ENCODE measurements at places on chromosomes 3 and 15.

- DNase-seq = no peak
These were observed 1.2 kb downstream of the COL8A1 start for GRCh38 chr3:99639579-99639978.

GRCh38 chr15:94951538-94951937 lies 720.2 kb downstream of the MCTP2 start:
- DNase-seq = no peak

- no peak for DNase-seq
These were observed 1412.6 kb downstream of the ZPLD1 start for GRCh38 chr3:103847081-103848062.

- no peak for DNase-seq
These were observed 27.1 kb downstream of the TBC1D2B start for GRCh38 chr15:78050441-78050809.

GRCh38 chr15:70440416-70441138 lies 322.8 kb downstream of the UACA start:
- DNase-seq = no peak

DNA sequence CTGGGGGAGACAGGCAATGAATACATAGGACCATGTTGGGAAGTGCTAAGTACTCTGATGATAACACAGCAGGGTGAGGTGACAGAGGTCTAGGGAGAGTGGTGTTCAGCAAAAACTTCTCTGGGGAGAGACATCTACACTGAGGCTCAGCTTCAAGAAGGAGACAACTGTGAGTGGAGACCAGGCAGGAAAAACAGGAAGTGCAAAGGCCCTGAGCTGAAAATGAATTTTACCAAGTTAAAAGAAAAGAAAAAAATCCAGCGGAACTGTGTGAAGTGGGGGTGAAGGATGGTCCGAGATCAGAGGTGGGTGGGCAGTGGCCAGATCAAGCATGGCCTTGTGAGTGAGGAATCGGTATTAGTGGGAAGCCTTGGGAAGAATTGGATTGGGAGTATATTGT lies 110.1 kb upstream of the CLSTN2 start:
- DNase-seq = no peak

- DNase-seq = no peak
These were observed 413.0 kb downstream of the GABRB3 start for GRCh38 chr15:26359855-26360254.

GRCh38 chr3:155070932-155071387 lies 9.2 kb upstream of the MME start:
- no peak for DNase-seq

DNA sequence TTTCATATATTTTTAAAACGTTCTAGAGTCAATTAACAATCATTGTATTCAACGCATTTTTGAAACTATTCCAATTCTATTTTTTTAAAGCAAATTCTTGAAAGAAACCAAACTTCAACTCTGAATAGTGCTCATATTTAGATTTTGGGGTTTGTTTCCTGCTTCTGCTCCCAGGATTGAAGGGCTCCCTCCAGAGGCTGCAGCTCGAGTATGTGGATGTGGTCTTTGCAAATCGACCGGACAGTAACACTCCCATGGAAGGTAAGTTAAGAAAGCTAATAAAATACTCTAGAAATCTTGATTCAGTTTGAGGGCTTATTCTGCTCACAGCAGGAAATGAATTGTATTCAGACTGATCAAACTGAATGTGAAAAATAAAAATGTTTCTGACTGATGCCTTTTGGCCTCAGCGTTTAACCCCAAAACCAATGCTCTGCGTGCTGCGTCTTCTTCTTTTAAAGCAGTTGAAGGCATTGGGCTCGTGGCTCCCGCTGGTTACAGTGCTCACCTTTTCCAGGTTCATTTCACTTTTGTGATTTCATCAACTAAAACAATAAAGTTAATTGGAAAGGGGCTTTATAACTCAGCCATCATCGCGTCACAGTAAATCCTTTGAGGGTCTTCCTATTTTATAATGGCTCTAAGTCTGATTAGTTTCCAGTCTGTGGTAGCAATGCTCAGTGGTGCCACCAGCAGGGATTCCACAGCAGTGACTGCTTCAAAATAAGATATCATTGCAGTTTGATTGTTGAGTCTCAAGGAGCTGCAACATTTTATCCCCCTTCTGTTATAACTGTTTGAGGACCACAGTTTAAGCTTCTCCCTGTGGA lies 80.1 kb downstream of the SSR3 start:
- DNase-seq = no peak

- peak; percentile 26 for DNase-seq
These were observed 730.7 kb downstream of the SQOR start for GRCh38 chr15:46365572-46365971.

DNA sequence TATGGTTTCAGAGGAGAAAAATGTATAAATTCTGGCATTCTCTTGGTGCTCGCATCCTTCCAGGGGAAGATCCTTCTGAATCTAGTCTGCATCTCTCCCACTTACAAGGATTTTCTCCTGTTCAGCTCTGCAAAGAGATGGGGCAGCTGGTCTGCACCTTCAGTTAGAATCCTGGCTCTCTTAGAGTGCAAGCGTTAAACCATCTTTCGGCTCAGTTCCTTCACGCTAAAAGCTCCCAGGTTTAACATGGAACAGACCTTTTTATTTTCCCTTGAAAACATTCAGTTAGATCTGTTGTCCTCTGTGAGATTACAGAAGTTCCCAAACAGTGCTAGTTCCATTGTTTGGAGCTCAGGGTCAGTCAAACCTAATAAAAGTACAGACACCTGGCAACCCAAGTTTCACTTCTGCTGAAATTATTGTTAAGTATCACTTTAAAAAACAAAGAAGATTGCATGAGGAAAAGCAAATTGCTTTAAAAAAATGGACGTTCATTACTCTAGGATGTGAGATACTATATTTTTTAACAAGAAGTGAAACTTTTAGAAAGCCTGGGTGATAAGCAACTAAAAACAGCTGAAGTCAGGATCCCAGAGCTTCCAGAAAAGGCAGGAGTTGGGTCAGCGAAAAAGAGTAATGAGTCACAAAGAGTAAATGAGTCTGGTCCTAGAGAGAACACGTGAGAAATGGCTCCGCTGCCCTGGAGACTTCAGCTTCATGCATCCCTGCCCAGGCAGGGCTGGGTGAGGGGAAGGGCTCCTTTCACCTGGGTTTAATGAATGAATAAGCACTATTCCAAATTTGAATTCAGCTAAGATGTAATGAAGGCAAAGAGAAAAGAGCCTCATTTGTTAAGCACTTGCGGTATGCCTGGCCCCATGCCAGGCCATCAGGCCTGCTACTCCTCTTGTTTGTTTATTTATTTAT lies 63.3 kb downstream of the ABTB1 start:
- DNase-seq = no peak

GRCh38 chr3:184750349-184751083 lies 38.7 kb upstream of the MAGEF1 start:
- DNase-seq = no peak

DNA sequence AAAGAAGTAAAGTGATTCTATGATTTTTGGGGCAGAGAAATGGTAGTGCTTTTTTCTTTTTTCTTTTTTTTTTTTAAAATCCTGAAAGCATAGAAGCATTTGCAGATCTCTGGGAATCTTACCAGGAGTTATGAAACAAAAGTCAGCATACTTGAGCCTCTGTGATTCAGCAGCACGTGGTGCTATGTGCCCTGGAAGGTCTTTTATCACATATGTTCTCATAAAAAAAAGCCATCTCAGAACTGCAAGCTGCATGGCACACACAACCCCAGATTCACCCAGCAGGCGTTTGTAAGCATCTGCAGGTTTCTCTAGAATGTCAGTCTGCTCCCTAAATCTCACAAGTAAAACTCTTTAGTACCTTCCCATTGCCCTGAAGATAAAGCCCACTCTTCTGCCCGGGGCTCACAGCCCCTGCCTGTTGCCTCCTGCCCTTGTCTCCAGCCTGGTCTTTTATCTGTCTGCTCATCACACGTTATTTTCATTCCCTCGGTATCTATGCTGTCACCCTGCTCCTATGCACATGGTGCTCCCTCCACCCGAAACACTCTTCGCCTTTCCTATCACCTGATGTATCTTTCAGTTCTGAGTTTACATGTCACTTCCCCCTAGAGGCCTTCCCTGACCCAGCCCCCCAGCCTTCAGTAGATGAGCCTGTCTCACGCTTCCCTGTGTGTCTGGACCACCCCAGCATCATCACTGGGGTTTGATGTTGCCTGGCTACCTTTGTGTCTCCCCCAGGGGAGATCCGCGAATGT lies 72.4 kb downstream of the CHDH start:
- DNase-seq = no peak

DNA sequence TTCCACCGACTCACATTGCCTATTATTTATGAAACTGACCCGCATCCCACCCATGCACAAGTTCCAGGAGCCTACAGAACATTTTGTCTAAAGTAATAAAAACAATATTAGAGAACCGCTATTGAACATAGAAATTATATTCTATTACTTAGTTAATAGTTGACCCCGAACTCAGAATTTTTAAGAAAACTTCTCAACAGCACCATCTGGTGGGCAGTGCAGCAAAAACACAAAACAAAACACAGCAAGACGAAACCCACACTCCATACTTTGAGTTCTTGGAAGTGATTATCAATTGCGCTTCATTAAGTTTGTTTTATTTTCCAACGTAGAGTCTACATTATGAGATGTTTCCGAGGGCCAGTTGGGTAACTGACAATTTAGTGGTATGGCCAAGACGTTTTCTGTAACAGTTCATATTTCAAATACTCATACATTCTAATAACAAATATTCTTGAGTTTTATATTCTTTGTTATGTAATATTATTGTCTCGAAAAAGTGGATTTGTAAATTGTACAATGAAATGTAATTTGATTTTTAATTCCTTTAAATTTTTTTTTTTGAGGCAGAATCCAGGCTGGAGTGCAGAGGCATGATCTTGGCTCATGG lies 24.0 kb upstream of the C3orf70 start:
- DNase-seq = peak; percentile 68

DNA sequence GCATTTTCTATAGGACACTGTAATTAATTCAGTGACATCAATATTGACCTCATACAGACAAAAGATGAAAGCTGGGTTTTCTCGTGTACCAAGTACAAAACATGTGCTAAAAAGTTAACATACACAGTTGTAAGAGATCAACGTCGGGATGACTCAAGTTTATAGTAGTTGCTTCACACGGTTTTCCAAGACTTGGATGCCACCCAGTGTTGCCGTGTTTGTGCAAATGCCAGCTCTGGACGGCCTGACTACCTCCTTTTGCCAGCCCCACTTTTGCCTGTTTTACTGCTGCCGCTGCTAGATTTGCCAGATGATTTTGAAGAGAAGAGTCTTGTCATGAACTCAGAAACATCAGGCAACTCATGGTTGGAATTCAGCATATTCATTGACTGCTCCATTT lies 17.6 kb downstream of the EMC7 start:
- DNase-seq = no peak

- DNase-seq = no peak
These were observed 610 bp downstream of the LIPC start for GRCh38 chr15:58432401-58432800.

- DNase-seq = no peak
These were observed 74.0 kb downstream of the OXNAD1 start for GRCh38 chr3:16338999-16339398.

GRCh38 chr15:33612721-33613304 lies 302.0 kb downstream of the RYR3 start:
- no peak for DNase-seq

DNA sequence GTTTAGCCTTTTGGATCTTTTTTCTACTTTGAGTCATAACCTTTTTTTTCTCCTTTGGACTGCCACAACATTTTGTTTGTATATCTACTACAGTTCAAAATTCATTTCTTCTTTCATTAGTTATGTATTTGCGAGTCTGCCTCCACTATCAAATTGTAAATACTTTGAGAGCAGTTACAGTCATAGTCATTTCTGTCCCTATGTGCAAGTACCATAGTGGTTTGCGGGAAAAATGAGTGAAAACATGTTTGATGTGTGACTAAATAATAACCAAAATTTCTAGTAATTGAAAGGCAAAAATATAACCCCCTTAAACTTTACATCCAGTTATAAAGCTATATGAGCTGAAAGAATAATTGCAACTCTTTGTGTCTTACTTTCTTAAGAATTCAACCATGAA lies 45.8 kb upstream of the CCDC50 start:
- DNase-seq = no peak

DNA sequence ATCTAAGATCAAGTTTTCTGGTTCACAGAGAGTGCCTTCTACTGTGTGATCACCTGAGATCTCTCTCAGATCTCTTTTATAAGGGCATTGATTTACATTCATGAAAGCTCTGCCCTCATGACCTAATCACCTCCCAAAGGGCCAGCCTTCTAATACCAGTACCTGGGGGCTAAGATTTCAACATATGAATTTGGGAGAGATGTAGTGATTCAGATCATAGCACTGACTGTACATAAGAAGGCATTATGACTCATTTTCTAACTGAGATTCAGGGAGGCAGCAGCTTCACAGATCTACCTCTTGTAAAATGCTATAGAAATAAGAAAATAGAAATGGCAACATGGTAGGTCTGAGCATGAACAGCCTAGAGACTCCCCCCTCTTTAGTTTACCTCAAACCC lies 39.6 kb downstream of the VGLL3 start:
- DNase-seq = no peak

GRCh38 chr15:99630607-99631131 lies 64.9 kb downstream of the MEF2A start:
- no peak for DNase-seq

DNA sequence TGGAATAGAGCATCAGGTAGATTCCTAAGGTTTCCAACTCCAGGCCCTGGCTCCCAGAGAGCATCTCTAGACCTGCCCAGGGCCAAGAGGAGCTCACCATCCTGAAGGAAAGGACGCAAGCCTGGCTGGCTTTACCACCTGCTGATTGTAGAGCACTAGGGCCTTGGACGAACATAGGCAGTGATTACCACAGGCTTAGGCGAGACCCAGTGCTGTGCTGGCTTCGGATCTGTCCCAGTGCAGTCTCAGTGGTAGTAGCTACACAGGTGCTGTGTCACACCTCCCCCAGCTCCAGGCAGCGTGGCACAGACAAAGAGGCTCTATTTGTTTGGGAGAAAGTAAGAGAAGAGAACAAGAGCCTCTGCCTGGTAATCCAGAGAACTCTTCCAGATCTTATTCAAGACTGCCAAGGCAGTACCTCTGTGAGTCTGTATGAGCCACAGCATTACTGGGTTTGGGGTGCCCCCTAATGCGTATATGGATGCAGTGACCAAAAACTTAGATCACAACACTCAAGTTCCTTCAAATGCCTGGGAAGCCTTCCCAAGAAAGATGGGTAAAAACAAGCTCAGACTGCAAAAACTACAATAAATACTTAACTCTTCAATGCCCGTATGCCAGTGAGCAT lies 25.4 kb downstream of the ISG20 start:
- no peak for DNase-seq

- DNase-seq = no peak
These were observed 12.9 kb downstream of the FBN1 start for GRCh38 chr15:48632651-48633050.

GRCh38 chr3:172506094-172506493 lies 17.1 kb downstream of the TNFSF10 start:
- DNase-seq = no peak

- DNase-seq = no peak
These were observed 5.2 kb downstream of the KBTBD13 start for GRCh38 chr15:65081758-65082157.
